ENCODE measurements at places on chromosomes 3 and 15.

GRCh38 chr3:68866157-68866556 lies 66.2 kb downstream of the TAFA4 start:
- DNase-seq: no peak

GRCh38 chr15:69086427-69087204 lies 72.1 kb downstream of the NOX5 start:
- no peak for DNase-seq

- DNase-seq: peak; percentile 62
Measured at GRCh38 chr3:131730581-131730980, 227.8 kb upstream of the MRPL3 start.

DNA sequence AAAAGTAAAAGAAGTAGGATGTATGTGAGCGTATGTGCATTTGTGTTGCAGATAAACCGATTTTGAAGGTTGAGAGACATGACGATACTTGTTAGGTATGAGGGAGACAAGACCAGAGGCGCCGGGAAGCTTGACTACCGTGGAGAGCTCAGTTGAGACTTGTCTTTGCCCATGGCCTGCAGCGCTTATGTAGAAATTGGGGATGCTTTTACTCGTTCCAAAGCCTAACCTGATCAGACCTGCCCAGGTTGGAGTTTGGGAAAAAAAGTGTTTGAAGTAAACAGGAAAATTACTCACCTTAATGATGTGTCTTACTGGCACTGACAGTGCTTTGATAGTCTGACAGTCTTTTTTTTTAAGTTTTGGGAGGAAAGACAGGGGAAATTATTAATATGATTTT lies 202.8 kb downstream of the TP63 start:
- no peak for DNase-seq

DNA sequence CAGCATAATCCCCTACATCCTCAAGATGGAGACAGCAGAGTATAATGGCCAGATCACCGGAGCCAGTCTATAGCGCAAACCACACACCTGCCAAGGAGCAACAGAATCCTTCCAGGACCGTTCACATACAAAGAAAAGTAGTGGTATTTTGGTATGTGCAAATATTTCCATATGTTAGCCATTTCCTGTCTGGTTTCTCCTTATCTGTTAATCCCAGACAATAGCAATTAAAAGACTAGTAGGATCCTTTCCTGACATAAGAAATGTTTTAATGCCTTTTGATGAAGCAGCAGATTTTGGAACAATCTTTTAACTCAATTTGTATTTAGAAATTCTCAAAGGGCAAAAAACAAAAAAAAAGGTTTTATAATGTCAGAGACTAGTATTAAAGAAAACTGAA lies 22.2 kb downstream of the MRPS25 start:
- peak; percentile 37 for DNase-seq

DNA sequence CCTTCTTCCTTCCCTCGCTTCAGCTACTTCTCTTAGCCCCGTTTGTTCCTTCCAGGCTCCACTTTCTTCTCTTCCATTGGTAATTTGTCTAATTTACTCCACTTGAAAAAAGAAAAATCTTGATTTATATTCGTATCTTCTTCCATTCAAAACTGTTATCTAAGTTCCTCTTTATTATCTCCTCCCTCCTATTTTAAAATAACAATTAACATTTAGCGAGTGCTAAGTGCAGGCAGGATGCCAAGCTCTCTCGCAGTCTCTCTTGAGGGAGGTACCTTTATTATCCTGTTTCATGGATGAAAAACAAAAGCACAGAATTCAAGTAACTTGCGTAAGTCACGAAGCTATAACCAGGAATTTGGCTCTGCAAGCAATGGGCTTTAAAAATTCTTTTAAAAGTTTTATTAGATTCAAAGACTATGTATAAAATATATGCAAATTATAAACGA lies 418.9 kb upstream of the NAALADL2 start:
- DNase-seq: peak; percentile 92

DNA sequence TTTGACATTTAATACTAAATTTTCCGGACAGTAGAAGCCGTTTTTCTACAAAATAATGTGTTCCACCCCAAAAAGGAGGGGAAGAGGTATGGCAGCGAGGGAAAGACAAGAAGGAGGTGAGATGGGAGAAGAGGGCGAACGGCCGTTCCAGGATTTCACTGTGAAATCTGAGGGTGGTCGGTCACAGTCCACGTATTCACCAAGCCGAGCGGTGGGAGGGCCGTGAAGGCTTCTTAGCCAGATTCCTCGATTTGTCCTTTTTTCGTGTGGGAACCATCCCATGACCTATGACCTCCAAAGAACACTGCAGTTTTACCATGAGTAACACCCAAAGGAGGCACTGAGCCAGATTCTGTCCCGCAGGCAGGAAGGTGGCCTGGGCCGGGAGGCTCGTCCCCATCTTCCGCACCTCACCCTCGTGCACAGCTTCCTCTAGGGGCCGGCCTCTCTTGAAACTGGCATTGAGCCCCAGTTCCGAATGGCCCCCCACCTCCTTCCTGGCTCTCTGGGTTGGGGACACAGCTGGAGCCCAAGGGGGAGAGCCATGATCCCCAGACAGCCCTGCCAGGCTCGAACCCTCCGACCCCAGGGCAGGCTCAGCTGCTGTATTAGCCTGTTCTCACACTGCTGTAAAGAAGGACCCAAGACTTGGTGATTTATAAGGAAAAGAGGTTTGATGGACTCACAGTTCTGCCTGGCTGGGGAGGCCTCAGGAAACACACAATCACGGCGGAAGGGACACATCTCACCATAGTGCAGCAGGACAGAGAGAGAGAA lies 23.7 kb downstream of the XXYLT1 start:
- DNase-seq: no peak

DNA sequence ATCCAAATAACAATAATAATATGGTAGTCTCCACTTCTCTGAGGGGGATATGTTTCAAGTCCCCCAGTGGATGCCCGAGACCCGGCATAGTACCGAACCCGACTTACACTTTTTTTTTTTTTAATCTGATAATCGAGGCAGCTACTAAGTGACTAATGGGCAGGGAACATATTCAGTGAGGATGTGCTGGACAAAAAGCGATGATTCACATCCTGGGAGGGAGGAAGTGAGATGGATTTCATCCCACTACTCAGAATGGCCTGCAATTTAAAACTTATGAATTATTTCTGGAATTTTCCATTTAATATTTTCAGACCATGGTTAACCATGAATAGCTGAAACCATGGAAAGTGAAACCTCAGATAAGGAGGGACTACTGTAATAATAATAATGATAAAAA lies 49.5 kb upstream of the SELENOK start:
- peak; percentile 31 for DNase-seq

DNA sequence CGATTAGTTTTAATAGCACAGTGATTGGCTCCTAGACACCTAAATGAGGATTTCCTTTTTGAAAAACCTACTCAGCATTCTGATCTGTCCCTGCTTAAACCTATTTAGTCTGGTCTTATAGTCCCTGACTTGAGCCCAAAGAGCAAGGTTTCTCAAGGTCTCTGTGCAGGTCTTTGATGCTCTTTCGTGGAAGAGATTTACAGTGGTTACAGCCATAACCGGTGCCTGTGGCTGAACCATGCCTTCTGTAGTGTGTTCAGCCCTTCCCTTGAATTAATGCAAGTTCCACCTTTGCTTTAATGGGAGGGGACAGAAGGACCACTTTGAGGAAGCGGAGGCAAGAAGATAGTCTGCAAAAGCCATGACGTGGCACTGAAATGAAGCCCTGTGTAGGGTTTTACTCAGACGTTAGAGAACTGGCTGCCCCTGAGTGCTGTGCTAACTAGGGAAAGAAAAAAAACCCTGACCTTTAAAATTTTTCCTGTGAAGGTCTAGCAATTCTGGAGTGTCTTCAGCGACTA lies 43.0 kb downstream of the ZBTB38 start:
- peak; percentile 62 for DNase-seq

DNA sequence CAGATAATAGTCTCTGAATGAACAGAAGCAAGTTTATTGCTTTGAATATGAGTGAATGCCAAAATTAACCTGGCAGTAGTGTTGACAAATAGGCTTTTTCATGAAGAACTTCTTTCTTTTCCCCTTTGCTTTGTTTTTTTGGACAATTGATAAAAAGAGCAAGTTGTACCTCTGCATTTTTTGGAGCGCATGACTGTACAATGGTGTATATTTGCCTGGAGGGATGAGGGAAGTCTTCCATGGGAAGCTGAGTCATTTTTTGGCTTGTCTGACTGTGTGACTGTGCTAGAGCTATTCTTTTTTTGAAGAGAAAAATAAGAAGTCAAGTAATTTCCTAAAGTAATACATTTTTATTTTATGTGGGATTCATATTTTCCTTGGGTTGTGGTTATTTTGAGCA lies 186.9 kb downstream of the KLHL25 start:
- DNase-seq: peak; percentile 93

- DNase-seq: no peak
Measured at GRCh38 chr3:171678971-171679492, 131.3 kb downstream of the PLD1 start.

DNA sequence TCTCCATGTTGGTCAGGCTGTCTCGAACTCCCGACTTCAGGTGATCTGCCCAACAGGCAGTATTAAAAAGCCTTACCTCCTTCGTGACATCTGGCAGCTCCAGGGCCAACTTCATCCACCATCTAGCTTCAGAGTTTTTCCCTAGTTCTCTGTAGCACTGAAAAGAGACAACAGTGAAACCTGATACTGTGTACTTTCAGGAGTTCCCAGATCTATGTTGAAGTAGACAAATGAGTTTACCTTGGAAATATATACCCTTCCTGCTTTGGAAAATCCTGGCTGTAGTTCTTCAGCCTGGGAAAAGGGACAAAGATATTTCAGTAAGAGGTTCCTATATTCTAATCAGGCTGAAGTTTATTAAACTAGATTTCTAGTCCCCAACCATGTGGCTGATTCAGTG lies 18.0 kb downstream of the RMDN3 start:
- no peak for DNase-seq

- DNase-seq: no peak
Measured at GRCh38 chr3:23644676-23645075, 161.1 kb upstream of the UBE2E1 start.

DNA sequence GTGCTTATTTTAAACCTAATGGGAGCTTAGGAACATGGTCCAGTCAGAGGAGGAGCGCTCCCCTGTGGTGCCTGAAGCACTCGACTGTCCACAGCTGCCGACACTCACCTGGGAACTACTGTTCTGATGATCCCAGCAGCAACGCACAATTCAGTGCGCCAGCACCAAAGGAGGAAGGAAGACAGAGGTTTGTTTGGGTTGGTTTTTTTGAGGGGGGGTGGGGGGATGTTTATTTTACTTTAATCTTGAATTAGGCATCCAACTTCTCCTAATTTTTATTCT lies 48.8 kb upstream of the VGLL4 start:
- no peak for DNase-seq

GRCh38 chr3:190442240-190442639 lies 7.5 kb downstream of the TMEM207 start:
- DNase-seq: no peak

DNA sequence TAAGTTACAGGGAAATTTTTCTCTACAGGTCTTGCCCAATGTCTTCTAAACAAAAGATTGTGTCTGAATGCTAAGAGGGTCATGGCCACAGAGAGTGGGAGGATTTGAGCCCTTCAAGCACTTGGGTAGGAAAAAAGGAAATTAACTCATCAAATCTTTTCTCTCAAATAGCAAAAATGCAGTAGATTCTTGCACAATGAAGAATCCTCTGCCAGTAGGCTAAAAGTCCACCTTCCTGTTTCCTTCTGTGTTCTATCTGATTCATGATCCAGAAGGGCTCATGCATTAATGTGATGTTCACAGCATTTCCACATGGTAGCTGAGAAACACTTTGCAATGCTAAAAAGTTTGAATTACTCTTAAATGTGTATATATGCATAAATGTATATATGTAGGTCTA lies 177.1 kb downstream of the CD47 start:
- peak; percentile 35 for DNase-seq

GRCh38 chr15:80512726-80513660 lies 108.8 kb downstream of the ARNT2 start:
- peak; percentile 29 for DNase-seq

GRCh38 chr3:139318431-139318816 lies 25.4 kb upstream of the MRPS22 start:
- no peak for DNase-seq

- DNase-seq: peak; percentile 14
Measured at GRCh38 chr3:882533-882932, 210.3 kb upstream of the CNTN6 start.

DNA sequence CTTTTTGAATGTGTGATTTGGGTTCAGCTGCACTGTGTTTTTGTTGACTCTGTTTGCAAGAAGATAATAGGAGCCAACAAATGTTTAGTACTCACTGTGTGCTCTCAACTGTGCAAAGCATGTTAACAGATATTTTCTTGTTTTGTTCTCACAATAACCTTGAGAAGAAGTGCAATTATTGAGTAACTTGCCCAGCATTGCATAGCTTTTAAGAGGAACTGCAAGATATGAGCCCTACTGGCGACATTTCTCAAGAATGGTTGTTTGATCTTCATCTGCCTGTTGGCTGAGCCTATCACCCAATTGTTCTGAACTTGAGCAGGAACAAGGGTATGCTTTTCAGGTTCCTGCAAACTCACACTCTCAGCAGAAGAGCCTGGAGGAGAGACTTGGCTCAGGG lies 43.4 kb upstream of the AGBL1 start:
- no peak for DNase-seq
